B cell (primary cell): ENCODE measurements at places on chromosomes 7 and 10. TPM values are rescaled to one million over a fixed set of nuclear protein-coding genes. Genes with fewer than 3 reads are reported as not detected.

Gene MUC12
- not detected in 2 replicates for total RNA-seq

- H3K36me3 ChIP-seq, result no peaks in the 10 kb centered on the region
- DNase-seq, result no peak
- H3K4me3 ChIP-seq, result no peak overlapping the region
- H3K4me1 ChIP-seq, result no peaks in the 10 kb centered on the region
- H3K27ac ChIP-seq, result no peak overlapping the region
Measured at GRCh38 chr7:51000956-51001355, 218.3 kb upstream of the GRB10 start.

DNA sequence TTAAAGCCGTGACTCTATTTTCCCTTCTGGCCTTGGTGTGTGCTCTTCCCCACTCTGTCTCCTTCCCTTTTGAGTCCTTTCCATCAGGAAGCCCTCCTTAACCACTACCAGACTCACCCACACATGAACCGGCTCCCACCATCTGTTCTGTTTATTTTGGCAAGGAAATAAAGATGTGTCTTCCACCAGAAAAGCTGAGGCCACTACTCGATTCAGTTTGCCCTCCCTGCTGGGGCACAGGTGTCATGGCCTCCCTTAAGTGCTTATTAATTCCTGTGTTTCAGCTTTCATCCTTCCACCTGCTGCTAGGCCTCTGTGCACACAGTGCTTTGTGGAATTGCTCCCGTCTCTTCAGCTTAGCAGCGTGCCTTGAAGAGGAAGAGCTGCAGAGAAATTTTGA, 16.7 kb downstream of the POR start:
- no peaks in the 10 kb centered on the region for H3K36me3 ChIP-seq
- no peak overlapping the region for H3K4me3 ChIP-seq
- H3K27ac ChIP-seq, result no peak overlapping the region
- peaks cover 7% of the 10 kb centered on the region for H3K4me1 ChIP-seq

GRCh38 chr10:5603091-5603847, 63.1 kb downstream of the ASB13 start:
- H3K36me3 ChIP-seq, result no peaks in the 10 kb centered on the region
- H3K4me1 ChIP-seq, result no peaks in the 10 kb centered on the region
- H3K27me3 ChIP-seq, result peaks cover 3% of the 10 kb centered on the region
- no peak overlapping the region for H3K4me3 ChIP-seq
- no peak overlapping the region for H3K27ac ChIP-seq

DNA sequence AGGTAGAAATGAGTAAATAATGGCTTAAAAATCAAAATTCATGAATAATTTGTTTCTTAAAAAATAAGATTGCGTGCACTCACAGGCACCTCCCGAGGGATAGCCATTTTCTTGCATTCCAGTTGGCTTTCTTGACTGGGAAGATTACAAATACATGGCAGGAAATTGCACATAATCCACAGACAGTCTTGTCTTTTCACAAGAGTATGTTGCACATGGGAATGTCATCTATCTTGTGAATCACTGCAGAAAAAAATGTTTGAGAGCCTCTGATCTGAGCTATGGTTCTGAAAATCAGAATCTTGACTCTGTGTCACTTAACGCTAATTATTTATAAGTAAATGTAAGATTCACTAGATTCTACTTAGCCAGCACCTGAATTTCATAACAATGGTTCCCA, 74.1 kb upstream of the PRKG1 start:
- no peak overlapping the region for H3K4me3 ChIP-seq
- H3K36me3 ChIP-seq, result no peaks in the 10 kb centered on the region
- DNase-seq, result no peak
- no peak overlapping the region for H3K27ac ChIP-seq
- peaks cover 12% of the 10 kb centered on the region for H3K27me3 ChIP-seq

DNA sequence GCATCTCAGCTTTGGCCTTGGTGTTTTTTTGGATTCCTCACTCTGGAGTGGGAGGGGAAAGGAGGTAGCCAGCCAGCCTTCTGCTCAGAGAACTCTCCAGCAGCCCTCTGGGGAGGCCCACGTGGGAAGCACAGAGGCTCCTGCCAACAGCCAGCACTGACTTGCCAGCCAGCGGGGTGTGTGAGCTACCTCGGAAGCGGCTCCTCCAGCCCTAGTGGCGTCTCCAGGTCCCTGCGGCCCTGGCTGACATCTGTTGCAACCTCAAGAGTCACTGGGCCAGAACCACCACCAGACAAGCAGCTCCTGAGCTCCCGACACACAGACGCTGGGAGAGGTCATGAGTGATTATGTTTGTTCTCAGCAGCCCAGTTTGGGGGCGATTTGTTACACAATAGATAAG, 180.2 kb upstream of the FZD8 start:
- DNase-seq, result no peak
- H3K27ac ChIP-seq, result no peak overlapping the region
- no peak overlapping the region for H3K4me3 ChIP-seq
- no peaks in the 10 kb centered on the region for H3K36me3 ChIP-seq

Gene LRRC18
- total RNA-seq, result not detected in 2 replicates

DNA sequence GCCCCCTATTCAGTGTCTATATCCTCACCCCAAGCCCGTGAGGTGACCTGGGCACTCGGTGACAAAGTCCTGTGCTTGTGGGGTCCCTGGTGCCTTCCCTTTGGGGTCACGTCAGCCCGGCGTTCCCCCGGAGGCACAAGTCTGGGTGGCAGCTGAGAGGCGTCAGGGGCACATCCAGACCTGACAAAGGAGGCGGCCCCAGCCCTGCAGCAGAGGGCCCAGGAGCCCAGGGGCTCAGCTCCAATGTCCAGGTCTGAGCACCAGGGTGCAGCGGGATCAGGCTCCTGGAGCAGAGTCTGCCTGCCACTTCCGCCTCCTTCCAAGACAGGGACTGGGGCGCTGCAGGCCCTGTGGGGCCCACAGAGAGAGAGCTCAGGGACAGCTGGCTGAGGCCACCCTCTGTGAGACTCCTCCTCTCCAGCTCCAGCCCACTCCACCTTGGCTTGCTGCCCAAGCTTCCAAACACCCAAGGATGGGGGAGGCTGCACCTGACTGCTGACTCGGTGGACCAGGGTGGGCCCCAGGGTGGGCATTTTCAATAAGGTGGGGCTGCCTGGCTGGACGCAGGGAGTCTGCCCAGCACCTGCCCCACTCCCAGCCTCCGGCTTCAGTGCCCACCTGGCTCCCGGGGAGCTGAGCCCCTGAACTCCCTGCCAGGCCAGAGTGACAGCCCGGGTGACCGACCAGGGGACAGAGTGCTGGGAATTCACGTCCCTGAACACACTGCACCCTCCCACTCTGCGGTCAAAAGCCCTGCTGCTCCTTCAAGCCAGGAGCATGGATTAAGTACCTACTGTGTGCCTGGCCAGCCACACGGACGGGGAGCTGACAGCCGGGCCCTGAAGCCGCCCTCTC, 1.0 kb upstream of the KNDC1 start:
- peaks cover 15% of the 10 kb centered on the region for H3K27me3 ChIP-seq
- H3K27ac ChIP-seq, result no peak overlapping the region
- no peak overlapping the region for H3K4me3 ChIP-seq
- DNase-seq, result no peak
- peaks cover 13% of the 10 kb centered on the region for H3K4me1 ChIP-seq

DNA sequence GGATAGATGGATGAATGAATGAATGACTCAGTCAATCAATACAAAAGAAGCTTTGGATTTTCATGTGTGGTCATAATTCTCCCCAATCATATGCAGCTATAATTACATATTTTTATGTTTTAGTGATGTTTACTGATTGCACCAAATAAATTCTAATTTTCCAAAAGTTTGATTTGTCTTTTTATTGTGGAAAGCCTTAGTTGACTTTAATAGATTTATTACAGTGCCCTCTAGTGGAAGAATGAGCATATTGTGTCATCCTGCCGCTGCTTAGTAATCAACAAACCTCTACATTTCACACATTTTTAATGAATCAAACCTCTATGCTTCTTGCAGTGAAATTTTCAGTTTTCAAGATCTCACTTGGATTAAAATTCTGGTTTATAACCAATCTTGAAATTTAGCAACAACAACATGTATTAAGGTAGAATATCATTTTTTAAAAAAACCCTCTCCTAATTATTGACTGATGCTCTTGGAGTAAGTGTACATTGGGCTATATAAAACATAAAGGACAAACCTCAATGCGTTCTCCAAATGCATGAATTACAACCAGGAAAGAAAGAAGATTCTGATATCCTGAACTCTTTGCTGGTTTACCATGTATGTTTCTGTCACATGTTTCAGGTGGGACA, 55.6 kb upstream of the PNLIP start:
- H3K36me3 ChIP-seq, result no peaks in the 10 kb centered on the region
- H3K4me1 ChIP-seq, result no peaks in the 10 kb centered on the region

DNA sequence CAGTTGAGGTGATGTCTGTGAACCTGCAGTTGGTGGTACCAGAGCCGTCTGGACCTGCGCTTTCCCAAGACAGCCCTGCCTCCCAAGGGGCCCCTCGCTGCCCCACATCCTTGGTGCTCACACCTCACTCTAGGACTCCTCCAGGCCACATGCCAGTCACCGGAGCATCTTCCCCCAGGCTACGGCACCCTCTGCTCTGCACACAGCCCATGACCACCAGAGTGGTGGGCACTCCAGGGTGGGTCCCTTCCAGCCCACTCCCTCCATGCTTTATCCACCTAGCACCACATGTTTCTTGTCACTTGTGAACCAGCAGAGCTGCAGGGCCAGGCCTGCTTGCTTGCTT, 183.7 kb upstream of the SH2B2 start:
- H3K36me3 ChIP-seq, result peaks cover 1% of the 10 kb centered on the region
- no peaks in the 10 kb centered on the region for H3K27me3 ChIP-seq
- H3K4me3 ChIP-seq, result no peak overlapping the region
- no peak for DNase-seq

Gene GIMAP4
- total RNA-seq, result 0.27 and 0.85 TPM in 2 replicates

Gene PLXDC2
- total RNA-seq, result 0.07 and 0.19 TPM in 2 replicates

Gene DNA2
- 5.6 and 6.5 TPM in 2 replicates for total RNA-seq

Gene MUC3A
- not detected in 2 replicates for total RNA-seq
